ENCODE measurements at places on chromosomes 4 and X.
A peak's percentile ranks its signal among the peaks of the same experiment; 100 is the strongest.

DNA sequence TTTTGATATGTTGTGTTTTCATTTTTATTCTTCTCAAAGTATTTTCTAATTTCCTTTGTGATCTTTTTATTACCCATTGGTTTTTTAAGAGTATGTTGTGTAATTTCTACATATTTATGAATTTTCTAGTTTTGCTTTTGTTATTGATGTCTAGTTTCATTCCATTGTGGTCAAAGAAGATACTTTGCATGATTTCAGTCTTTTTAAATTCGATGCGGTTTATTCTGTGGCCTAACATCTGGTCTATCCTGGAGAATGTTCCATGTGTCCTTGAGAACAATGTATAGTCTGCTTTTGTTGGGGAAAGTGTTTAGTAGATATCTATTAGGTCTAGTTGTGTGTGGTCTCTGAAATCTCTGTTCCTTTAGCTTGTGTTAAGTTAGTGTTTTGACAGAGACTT, 46.2 kb downstream of the PPEF1 start:
- no peak for DNase-seq

DNA sequence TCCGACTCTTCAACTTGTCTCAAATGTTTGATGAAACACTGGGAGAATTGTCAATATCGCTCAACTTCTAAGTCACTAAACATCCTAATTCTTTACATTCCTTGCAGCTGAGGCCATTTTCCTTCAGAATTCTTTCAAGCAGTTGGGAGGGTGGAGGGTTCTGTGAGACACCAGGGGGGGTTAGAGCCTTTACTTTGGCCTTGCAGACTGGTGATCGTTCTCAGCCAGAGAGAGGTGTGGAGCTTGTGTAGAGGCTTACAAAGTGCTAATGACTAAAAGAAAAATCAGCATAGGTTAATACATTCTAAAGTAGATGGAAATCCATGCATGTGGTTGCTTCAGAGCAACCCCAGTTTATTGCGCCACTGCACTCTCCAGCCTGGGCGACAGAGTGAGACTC, 21.3 kb upstream of the SOX3 start:
- DNase-seq, result no peak

DNA sequence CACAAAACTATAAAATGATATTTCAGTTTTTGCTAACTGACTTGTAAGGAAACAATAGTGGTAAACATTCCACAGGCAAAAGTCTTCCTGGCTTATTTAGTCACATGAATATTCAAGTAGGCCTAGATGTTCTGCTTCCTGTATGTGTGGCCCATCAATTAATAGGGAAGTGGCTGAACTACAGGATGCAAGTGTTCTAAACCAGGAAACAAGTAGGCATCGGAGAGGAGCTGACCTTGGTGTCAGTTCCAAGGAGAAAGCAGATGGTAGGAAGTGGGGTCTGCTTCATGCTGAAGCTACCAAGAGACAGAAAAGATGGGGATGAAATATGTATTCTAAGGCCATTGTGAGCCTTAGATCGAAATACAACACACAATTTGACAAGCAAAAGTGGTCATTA, 149.7 kb downstream of the ANTXR2 start:
- no peak for DNase-seq

DNA sequence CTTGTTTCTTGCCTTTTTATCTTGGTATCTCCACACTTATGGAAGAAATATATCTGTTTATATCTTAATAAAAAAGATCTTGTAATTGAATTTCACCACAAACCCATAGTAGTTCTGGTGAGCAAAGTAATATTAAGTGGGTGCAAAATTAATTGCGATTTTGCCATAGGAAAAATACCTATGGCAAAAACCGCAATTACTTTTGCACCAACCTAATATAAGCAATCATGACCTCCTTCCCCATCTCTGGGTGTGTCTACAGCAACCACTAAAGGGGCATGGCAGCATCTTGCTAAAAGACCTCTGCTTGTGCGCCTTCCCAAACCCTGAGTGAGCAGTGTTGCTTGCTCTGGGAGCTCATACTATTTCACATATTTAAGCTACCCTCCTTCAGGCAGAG, 124.2 kb upstream of the GUCY1A1 start:
- peak; percentile 32 for DNase-seq

GRCh38 chr4:66062044-66062443, 391.8 kb upstream of the EPHA5 start:
- DNase-seq, result no peak

- DNase-seq, result no peak
Measured at GRCh38 chrX:14173873-14174272, 144.2 kb upstream of the GEMIN8 start.

DNA sequence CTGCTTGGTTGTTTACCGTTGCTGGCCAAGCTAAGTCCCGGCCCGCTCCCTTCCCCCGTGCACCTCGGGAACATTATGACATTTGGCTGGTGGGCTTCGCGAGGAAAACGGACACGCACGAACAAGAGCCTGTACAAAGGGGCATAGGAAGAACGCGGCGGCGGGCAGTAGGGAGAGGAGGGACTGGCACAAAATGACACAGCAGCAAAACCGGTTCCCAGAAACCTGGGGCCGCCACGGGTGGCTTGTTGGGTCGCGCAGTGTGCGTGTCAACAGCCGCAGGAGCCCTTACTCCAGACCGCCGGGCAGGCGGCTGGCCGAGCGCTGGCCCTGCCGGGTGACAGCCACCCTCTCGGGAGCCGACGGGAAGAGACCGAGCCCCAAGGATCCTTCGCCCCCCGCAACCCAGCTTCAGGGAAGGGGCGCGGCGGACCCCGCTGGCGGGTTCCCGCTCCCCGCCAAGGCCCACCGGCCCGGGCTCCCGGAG, 1.6 kb upstream of the LIN54 start:
- peak; percentile 78 for DNase-seq

- no peak for DNase-seq
Measured at GRCh38 chr4:72564184-72564583, 4.8 kb downstream of the ADAMTS3 start.

DNA sequence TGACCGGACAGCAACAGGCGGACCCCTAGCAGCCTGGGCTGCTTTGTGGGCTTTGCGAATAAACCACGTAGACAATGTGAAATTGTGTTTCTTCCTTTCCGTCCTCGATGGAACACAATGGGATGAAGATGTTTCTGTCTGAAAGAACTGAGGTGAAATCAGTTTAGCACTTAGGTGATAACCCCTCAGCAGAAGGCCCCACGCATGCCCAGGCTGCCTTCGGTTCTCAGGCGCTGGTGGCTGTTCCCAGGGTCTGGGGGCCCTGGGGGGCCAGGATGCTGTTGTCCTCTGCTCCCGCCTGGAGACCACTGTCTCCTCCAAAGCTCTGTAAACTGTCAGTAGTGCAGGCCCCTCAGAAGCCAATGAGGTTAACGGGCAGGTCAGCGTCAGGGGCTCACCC, 73.9 kb upstream of the HGFAC start:
- no peak for DNase-seq

DNA sequence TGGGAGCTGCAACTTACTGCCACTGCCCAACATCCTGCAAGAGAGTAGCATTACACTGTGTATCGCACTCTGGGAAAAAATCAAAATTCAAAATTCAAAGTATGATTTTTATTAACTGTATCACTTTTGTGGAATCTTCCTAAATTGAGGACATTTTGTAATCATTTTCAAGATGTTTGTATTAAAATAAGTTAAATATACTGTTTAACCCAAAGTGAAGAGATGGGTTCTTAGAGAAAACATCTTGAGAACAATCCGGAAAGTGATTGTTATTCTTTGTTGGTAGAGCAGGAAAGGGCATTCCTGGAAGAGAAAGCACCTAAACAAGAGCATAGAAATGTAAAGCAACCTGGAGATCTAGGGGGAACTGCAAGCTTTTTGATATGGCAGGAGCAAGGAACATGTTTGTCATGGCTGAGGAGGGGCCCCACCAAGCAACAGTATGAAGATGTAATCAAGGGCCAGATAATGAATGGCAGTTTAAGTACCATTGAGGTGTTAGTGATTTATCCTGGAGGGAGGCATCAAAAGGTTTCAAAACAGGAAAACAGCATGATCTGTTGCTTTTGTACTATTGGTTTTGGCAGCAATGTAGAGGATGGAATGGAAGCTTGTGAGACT, 14.1 kb upstream of the SEC24D start:
- no peak for DNase-seq

- DNase-seq, result no peak
Measured at GRCh38 chr4:15888515-15888914, 50.0 kb downstream of the FGFBP1 start.

- no peak for DNase-seq
Measured at GRCh38 chr4:83563998-83564397, 28.1 kb downstream of the GPAT3 start.

DNA sequence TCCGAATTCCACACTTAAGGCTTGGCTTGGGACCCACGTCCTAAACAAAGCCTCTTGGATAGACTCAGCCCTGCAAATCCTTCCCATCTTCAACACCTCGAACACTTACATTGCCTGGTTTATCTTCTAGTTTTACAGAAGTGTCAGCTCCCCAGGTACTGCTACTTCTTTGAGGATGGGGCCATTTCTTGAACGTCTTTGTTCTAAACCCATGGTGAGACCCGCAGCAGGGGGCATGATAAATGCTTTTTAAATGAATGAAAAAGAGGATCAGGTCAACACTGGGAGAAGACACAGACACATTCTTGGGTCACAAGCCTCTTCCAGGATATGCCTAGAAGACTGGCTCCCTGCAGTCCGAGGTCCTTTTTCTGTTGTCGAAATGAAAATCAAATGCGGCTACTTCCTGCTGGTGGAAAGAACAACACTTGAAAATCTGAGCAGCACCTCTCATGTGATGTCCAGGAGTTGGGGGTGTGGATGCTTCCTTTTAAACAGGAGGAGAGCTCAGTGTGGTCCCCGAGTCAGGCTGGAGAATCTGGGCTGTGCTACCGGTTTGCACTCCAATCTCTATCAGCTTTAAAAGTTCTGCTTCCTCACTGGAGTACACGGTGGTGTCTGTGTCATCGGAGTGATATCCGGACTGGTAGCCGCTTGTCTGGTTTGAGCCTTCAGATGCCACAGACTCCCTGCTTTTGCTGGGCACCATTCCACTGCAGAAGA, 45.8 kb downstream of the KDR start:
- DNase-seq, result no peak

- DNase-seq, result peak; percentile 51
Measured at GRCh38 chr4:86497980-86498862, 95.9 kb upstream of the PTPN13 start.

- no peak for DNase-seq
Measured at GRCh38 chrX:19689170-19689779, 174.0 kb upstream of the MAP3K15 start.

- DNase-seq, result no peak
Measured at GRCh38 chrX:100819534-100819836, 706 bp upstream of the CSTF2 start.

GRCh38 chr4:82906469-82906868, 5.9 kb downstream of the THAP9 start:
- no peak for DNase-seq

DNA sequence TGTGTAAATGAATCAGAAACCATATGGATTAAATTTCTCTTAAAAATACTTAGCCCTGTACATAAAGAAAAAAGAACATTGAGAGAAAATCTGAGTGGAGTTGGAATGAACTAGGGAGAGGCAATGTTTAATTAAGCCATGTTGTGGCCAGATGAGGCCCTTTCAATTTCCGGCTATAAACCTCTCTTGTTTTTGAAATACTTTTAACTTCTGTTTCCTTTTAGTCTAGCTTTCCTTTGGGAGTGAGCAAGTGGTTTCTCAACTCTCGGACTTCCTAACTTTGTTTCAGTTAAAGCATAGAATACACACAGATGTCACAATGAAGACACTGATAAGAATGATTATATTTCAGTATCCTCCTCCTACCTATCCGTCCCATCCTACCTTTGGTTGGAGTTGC, 197.2 kb downstream of the ARHGAP24 start:
- peak; percentile 62 for DNase-seq

- DNase-seq, result no peak
Measured at GRCh38 chr4:102525097-102525496, 23.9 kb downstream of the NFKB1 start.

- DNase-seq, result no peak
Measured at GRCh38 chr4:110172972-110173371, 25.4 kb downstream of the ELOVL6 start.

DNA sequence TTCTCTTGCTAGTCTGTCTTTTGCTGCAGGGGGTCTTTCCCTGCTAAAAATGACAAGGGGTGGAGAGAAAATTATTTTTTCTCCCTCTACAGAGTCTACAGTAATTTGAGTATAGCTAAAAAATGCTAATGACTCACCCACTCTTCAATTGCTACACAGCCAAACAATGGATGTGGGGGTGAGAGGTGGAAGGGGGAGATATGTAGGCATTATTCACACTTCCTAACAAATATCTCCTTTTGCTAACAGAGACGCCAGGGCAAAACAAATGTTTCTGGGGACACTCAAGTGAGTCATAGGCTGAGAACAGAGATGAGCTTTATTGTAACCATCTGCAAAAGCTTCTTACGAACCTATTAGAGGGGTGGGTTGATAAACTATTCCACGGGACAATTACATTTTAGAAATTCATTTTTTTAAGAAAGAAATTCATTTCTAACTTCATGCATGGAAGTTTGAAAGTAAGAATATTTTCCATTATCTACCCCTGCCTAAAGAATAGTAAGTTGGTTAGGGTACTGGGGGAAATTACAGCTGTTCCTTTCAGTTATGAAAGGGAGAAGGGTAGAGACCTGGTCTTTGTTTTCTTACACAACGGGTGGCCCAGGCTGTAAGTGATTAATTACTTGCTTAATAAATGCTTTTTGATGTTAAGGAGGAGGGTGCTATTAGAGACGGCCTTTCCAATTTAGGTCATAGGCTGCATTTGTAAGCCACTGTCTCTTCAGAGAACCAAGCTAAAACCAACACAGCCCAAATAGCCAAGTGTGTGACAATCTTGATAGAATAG, 12.8 kb downstream of the SCD5 start:
- peak; percentile 86 for DNase-seq

- DNase-seq, result no peak
Measured at GRCh38 chrX:23820235-23820782, 37.3 kb downstream of the SAT1 start.

DNA sequence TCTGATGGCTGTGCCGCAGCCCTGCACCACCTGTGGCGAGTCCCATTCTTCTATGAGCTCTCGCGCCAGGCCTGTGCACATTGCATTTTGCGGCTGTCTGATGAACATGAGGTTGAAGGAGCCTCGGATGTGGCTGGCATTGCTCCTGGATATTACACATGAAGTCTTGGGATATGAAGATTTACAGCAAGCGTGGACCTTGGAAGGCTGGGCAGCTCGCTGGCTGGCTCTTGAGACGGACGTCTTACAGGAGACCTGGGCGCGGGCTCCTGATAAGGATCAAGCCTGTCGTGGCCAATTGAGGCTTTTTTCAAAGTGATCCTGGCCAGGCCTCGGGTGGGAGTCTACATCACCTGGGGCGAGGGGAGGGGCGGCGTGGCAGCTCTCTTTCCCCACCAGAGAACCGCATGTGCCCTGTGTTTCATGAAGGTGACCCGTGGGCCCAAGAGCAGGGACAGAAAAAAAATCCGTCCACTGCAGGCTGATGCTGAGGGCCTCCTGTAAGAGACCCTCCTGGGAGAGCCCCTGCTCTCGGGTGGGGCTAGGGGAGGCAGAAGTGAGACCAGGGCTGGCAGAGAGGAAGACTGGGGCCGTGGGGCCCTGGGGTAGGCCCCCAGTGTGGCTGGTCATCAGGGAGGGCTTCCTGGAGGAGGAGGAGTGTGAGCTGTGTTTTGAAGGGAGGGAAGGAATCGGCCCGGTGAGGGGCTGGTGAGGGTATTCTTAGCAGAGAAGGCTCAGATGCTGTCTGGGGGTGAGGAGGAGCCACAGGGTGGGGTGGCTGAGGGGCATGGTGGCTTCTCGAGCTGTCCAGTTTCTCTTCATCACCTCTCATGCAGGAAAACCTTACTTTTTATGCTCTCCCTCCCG, 23.6 kb downstream of the CPZ start:
- DNase-seq, result peak; percentile 81

- no peak for DNase-seq
Measured at GRCh38 chrX:121256647-121257046, 209.2 kb downstream of the GLUD2 start.
